HFFc6 (cell line): ENCODE measurements at places on chromosomes 16 and 17.
A peak's percentile ranks its signal among the peaks of the same experiment; 100 is the strongest.

DNA sequence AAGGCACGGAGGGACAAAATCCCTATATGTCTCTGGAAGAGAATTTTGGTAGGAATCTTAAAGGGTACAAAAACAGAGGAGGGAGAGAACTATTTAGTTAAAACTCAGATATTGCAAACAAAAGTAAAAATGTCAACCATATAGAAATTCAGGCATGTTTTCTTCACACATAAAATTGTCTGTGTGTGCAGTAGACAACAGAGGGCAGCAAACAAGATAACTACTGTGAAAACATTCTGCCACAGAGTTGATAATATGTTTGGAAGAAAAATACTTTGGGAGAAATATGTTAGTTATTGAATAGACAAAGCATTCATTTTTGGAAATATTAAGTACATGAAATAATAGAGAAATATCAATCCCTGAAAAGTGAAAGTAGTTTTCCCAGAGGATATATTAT is 56.2 kb downstream of the SNX11 start:
- DNase-seq, result no peak

- DNase-seq, result no peak
Measured at GRCh38 chr16:14069818-14070217, 1.3 kb upstream of the MRTFB start.

- DNase-seq, result no peak
Measured at GRCh38 chr16:1790611-1791255, 2.8 kb downstream of the IGFALS start.

- DNase-seq, result peak; percentile 12
Measured at GRCh38 chr17:57783338-57783742, 38.2 kb upstream of the CCDC182 start.

DNA sequence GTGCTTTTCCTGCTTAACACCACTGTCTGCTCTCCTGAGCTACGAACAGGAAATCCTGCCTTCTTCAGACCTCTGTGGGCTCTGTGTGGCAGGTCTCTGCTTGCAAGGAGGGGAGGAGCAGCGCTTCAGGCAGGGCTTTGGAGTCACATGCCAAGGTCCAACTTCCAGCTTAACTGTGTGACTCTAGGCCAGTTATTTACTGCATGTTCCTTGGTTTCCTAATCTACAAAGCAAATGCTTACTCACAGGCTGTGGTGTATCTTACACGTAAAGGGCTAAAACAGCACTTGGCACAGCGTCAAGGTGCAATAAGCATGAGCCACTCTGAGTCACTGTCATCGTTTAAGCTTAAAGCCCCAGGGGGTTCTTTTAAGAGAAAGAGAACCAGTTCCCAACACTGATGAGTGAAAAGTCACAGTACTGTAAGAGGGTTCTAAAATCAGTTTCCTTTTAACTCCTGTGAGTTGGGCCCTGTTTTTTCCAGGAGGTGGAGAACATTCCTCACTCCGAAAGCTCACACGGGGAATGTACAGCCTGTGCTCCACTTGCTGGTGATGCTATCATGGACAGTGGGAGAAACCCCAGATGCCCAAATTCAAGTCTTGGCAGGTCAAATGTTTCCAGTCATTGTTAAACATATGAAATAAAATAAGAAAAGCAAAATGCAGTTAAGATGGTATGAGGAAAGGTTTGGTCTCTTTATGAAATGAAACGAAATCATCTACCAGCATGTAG is 54.1 kb upstream of the BCAR1 start:
- peak; percentile 100 for DNase-seq

DNA sequence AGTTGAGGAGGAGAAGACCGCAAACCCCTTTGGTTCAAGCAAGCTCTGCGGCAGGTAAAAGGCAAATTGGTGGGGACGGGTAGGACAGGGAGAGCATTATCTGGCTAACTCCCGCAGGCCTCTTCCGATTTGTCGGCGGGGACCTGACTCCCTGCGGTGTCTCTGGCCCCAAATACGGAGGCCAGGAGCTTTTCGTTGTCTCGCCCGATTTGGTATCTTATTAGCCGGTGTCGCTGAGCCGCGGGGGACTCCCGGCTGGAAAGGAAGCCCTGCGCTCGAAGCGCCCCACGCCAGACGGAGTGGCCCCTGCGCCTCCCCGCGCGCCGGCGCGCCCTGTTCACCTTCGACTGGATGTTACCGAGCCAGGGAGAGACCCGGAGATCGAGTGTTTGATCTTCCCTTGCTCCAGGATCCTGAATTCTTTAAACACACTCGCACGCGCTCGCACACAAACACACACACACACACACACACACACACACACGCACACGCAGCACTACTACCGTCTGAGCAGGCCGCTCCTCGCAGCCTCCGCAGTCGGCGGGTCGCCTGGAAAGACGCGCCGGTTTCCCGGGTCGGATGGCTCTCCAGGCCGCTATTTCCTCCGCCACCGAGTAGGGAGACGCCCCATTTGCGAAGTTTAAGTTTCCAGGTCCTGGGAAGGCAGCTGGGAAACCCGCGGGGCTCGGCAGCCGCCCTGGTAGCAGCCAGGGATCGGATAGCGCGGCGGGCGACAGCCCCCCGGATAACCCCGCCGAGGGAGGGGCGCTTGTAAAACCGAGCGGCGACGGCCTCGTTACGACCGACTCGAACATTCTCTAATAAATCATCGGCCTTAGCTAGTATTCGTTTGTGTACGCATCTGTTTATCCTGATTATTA is 3.3 kb downstream of the PRAC1 start:
- no peak for DNase-seq

- no peak for DNase-seq
Measured at GRCh38 chr17:31495022-31495885, 103.8 kb downstream of the RAB11FIP4 start.

GRCh38 chr17:15919466-15919865 is 25.5 kb upstream of the ADORA2B start:
- DNase-seq, result no peak

DNA sequence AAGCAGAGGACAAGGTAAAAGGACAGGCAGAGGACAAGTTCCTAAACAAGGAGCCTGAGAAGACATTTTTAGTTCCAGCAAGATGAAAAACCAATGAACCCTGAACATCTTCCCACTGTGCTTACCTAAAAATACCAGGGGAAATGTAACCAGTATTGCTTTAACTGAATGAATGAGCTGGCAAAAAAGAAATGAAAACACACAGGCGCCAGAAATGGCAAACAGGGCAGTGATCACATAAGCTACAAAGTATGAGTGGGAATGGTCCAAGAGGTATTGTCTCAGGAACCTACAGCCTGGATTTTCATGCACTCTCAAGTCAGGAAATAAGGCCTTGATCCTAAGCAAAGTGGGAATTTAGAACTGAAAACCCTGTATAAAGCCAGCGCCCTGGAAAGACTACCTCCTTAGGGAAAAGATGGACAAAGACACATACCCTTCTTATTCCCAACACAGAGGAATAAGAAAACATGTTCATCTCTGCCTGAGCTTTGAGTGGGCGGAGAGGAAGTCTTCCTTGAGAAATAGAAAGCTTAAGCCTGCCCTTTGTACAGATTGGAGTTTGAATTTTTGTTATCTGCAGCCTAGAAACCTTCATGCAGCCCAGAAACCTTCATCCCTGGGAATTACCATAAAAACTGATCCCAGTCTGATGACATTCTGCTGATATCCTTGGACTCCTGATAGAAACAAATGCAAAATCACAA is 2.1 kb downstream of the CMTM2 start:
- DNase-seq, result no peak

GRCh38 chr17:21249086-21249795 is 4.0 kb downstream of the NATD1 start:
- no peak for DNase-seq

DNA sequence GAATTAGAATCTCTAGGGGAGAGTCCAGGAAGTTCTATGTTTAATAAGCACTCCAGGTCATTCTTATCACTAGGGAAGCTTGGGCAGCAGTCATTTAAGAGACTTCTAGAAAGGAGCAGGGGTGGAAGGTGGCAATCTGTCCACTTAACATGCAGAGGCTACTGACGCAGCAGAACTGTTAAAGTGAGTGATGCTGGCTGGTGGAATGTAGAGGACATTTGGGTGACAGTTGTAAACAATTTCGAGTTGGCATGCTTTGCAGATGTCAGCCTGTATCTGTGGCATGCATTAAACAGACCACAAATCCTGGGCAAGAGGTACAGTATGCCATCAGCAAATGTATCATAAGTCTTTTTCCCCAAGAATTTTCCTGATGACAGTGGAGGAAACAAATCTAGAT is 40.5 kb upstream of the HS3ST3A1 start:
- no peak for DNase-seq

DNA sequence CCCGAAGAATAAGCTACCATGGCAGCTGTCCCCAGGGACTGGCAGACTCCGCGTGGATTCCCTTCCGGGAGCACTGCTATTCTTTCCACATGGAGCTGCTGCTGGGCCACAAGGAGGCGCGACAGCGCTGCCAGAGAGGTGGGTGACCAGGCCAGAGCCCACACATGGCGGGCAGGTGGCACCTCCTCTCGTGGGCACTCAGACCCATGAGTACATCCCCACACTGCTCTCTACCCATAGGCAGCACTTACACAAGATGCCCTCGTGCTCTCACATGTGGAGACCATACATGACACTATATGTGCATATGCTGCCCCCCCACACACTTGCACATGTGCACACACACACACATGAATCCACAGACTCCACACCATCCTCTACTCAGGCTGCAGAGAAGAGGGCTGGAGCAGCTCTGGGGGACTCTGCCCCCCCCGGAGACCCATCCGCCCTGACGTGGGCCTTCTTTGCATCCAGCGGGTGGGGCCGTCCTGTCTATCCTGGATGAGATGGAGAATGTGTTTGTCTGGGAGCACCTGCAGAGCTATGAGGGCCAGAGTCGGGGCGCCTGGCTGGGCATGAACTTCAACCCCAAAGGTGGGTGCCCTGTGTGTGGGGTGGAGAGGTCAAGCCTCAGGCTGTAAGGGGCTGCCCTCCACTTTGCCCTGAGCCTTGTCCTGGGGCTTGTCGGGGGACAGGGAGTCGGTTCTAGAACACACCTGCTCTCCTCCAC is 62.9 kb downstream of the MRC2 start:
- DNase-seq, result no peak

GRCh38 chr17:55420776-55421178 is 858 bp downstream of the MMD start:
- no peak for DNase-seq

- DNase-seq, result no peak
Measured at GRCh38 chr17:74437702-74438101, 5.8 kb downstream of the GPRC5C start.

DNA sequence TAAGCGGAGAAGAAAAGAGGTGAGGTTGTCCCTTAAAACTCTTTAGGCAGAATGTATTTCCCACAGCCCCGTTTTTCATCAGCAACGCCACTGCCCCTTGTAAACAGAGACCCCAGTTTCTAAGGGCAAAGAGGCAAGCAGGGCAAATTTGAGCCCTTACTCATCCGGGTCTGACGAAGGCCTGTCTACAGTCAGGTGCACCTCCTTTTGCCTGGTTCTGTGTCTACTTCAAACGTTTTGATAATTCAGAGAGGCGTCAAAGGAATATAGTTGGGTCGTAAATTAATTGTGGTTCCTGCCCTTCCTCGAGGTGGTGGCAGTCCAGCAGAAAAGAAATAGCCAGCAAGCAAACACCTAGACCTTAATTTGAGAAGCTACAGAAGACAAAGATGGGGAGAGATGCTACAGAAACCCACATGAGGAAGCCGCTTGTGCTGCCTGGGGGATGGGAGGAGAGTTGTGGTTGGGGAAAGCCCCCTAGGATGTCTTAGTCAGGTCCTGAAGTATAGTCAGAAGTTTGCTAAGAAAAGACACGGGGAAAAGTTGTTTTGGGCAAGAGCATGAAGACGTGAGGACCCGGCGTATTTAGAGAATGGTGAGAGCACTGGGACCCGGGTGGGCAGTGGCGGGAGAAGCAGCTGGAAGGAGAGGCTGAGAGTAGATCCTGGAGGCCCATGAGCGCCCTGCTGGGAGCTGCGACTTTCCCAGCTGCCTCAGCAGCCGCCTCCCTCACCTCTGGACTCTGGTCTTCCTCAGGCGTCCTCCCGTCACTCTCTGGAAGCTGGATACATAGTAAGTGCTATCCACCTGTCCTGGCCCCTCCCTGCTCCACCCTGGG is 2.4 kb downstream of the FBRS start:
- no peak for DNase-seq

DNA sequence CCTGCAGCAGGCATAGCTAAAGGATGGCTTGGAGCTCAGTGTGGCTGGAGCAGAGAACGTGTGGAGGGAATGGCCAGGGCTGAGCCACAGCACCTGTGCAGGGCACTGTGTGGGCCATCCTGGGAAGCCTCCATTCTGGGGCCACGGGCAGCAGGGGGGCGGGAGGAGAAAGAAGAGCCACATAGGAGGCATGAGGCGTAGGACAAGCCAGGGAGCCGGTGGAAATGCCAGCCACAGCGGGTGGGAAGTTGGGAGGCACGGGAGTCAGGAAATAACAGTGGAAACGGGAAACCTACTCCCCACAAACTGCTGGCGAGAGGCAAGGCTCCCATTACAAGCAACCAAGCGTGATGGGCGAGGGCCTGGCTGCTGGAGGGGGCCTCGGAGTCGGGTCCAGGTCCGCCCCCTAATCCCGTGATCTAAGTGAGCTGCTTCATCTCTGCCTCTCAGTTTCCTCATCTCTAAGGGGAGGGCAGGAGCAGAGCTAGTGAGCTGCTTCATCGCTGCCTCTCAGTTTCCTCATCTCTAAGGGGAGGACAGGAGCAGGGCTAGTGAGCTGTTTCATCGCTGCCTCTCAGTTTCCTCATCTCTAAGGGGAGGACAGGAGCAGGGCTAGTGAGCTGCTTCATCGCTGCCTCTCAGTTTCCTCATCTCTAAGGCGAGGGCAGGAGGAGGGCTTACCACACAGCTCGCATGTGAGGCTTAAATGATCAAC is 104.9 kb downstream of the ADCY9 start:
- DNase-seq, result no peak
